ENCODE measurements at places on chromosomes 11 and 22.

- no peak for DNase-seq
Measured at GRCh38 chr11:120651396-120651795, 139.8 kb downstream of the GRIK4 start.

DNA sequence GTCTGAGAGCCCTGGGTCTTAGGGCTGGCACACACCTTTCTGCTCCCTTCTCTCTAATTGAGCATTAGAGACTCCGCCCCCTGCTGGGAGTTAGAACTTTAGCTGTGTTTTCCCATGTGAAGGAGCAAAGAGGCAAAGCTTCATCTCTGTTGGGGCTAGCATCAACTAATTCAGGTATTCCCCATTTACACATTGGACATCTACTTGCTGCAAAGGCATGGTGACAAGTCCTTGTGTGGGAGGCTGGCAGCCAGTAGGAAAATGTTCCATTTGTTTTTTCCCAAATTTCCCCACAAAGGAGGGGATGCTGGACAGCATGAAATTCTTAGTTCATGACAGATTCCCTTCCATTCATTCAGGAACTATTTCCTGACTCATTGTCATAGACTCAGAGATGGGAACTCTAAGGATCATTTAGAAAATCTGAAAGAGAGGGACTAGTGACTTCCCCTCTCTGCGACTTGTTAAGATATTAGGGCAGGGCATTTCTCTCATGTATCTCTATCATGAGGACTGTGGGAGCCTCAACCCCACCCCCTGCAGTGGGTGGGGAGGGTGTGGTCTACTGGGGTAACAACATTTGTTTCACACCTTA lies 3.6 kb downstream of the CD44 start:
- no peak for DNase-seq

GRCh38 chr22:38056969-38057891 lies at the start of gene PICK1:
Gene PICK1 (plus strand): TSS chr22:38057404. CDS start chr22:38057810, 406 bp downstream.
- DNase-seq: peak; percentile 90

GRCh38 chr11:120337355-120338106 lies 1.3 kb downstream of the ARHGEF12 start:
- no peak for DNase-seq
